NCI-H2081 treated with DMSO at 0.1 percent for 48 hours (cell line): ENCODE measurements at places on chromosomes 12 and 14.

- no peak for DNase-seq
Measured at GRCh38 chr12:50215033-50215432, 47.9 kb upstream of the CERS5 start.

- no peak for DNase-seq
Measured at GRCh38 chr12:9725213-9725870, 7.6 kb downstream of the CLECL1 start.

GRCh38 chr12:46409342-46409741 is 36.8 kb upstream of the SLC38A2 start:
- no peak for DNase-seq

- DNase-seq = no peak
Measured at GRCh38 chr12:51371295-51371953, 19.8 kb downstream of the GALNT6 start.

- no peak for DNase-seq
Measured at GRCh38 chr12:54032086-54032619, 697 bp upstream of the HOXC5 start.

DNA sequence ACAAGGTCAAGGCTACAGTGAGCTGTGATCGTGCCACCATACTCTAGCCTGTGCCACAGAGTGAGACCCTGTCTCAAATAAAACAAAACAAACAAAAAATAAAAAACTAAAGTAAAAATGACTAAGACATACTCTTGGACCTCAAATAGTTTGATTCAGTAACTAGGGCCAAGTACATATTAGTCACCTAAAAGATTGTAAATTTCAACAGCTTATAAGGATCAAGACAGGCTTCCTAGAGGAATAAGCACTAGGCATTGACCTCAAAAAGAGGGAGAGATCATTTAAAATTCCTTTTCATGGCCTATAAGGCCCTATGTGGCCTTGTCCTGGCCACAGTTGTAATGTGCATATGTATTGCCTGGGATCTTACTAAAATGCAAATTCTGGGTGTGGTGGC is 46.0 kb upstream of the CHST11 start:
- no peak for DNase-seq

- no peak for DNase-seq
Measured at GRCh38 chr12:19068137-19068536, 61.4 kb upstream of the PLEKHA5 start.

DNA sequence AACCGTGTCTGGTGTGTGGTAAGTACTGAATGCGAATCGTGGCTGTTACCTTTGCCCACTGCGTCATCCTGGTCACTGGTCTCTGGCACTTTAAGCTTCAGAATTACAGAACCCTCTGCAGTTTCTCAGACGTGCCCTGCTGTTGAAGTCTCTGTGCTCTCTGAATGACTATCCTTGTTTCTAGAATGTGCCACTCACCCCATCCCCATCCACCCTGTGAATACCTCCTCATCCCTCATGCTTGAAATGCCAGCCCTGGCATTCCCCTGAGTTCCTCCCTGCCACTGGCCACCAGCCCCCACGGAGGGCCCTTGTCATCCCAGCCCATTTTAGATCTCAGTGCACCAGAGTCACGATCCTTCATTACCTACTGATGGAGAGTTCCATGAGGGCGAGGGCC is 21.3 kb downstream of the TPCN1 start:
- DNase-seq = no peak

- DNase-seq = no peak
Measured at GRCh38 chr14:97458661-97459579, 661.7 kb downstream of the VRK1 start.
